ENCODE measurements at places on chromosomes 7 and 10.

- DNase-seq, result no peak
Observed at GRCh38 chr7:140484951-140485499, 5.7 kb upstream of the MKRN1 start.

DNA sequence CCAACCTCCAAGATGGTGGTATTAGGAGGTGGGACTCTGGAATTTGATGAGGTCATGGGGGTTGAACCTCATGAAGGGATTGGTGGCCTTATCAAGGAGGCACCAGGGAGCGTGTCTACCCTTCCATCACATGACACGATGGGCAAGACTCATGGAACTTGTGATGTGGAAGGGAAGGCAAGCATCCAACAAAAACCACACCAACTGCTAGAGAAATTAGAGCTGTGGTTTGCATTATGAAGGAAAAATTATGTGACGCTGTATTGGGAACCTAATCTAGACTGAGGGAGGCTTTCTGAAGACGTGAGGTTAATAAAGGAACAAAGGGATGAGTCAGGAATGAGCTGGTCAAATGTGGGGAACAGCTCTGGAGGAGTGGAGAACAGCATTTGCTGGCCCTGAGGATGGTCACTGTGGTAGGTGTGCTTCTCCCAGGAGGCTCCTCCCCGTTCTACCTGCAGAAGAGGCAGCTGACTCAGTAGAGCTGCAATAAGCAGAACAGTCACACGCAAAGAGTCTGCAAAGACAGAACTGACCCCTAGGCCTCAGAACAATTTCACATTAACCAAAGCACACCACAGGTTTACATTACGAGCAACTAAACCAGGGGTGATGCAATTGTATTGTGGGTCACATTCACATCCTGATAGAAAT is 236.6 kb upstream of the GRB10 start:
- DNase-seq, result no peak

GRCh38 chr10:53239873-53240272 is 467.3 kb upstream of the MBL2 start:
- no peak for DNase-seq

DNA sequence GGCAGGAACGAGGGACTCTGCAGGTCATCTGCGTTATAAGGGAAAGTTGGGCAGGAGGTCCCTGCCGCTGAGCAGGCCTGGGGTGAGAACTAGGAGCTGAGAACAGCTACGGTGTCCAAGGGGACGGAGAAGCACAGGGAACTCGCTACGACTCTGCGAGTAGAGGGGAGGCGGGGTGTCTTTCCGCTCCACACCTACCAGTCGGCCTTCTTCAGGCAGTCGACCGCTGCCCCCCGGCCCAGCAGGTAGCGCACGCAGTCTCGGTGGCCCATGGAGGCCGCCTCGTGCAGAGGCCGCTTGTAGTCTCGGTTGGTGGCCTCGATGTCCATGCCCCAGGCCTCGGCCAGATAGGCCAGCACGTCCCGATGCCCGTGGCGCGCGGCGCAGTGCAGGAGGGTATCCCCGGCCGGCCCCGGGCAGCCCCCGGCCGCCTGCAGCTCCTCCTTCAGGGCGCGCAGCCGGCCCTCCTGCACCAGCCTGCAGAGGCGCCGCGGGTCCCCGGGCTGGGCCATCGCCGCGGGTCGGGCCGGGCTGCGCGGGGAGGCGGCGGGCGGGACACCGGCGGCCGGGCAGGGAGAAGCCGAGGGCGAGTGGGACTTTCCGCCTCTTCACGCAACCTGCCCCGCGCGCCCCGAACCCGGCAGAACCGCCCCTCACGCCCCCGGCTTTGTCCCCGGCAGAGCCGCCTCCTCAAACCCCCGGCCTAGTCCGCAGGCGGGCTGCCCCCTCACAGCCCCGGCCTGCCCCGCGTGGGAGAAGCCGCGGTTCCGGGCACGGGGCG is 660 bp downstream of the ANKRD16 start:
- DNase-seq, result peak; percentile 45

DNA sequence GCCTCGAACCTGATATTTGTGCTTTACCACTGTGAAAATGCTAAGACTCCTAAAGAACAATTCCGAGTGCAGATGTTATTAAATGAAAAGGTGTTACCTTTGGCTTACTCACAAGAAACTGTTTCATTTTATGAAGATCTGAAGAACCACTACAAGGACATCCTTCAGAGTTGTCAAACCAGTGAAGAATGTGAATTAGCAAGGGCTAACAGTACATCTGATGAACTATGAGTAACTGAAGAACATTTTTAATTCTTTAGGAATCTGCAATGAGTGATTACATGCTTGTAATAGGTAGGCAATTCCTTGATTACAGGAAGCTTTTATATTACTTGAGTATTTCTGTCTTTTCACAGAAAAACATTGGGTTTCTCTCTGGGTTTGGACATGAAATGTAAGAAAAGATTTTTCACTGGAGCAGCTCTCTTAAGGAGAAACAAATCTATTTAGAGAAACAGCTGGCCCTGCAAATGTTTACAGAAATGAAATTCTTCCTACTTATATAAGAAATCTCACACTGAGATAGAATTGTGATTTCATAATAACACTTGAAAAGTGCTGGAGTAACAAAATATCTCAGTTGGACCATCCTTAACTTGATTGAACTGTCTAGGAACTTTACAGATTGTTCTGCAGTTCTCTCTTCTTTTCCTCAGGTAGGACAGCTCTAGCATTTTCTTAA is 47.7 kb downstream of the MINPP1 start:
- DNase-seq, result no peak

GRCh38 chr10:58158806-58159205 is 108.9 kb downstream of the IPMK start:
- DNase-seq, result no peak

- DNase-seq, result no peak
Observed at GRCh38 chr7:137073571-137074325, 205.3 kb downstream of the CHRM2 start.

DNA sequence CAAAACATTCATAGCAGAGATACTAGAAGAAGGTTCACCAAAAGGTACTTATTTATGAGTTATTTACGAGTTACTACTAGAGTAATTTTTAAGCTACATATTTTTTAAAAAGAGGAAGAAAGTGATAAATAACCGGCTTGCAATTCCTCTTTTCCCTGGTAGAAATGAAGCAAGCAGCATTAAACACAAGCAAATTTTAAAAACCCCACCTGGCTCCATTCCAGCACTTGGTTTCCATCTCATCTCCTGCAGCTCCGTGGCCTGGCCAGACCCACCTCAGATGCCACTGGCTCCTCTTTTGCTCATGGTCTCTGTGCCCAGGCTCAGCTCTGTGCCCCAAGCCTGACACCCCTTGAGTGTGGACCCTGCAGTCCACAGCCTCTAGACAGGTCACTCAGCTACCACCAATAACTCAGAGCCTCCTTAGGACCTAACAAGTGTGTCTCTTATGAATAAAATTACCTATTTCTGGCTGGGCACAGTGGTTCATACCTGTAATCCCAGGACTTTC is 479.5 kb downstream of the TNS3 start:
- no peak for DNase-seq

- DNase-seq, result no peak
Observed at GRCh38 chr10:31749301-31749700, 179.3 kb downstream of the ARHGAP12 start.

Data from activated CD4-positive, alpha-beta T cell treated with anti-CD3 and anti-CD28 coated beads, Interleukin-10, Interleukin-2, amounts not matched to agents 100 ng/mL and 50 ng/mL, durations not matched to agents 16 hours and 8 hours (primary cell).